ENCODE measurements at places on chromosomes 4 and X.

DNA sequence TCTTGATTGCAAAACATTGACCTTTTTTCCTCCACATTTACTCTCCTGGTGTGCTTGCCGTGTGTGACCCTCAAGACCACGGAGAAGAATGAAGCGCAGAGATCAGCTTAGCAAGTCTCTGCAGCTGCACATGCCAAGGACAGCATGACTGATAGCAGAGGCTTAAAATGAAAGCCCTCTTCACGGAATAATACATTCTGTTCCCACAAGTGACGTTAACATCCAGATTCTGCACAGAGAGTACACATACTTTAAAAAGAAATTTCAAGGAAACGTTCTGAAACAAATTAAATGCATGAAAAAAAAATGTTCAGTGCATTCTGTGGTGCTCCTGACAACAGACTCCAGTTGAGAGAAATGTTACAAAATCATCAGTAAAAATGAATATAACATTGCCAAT is 60.9 kb downstream of the SLC7A11 start:
- no peak for DNase-seq

GRCh38 chr4:133596459-133596858 is 447.4 kb downstream of the PCDH10 start:
- DNase-seq = no peak

DNA sequence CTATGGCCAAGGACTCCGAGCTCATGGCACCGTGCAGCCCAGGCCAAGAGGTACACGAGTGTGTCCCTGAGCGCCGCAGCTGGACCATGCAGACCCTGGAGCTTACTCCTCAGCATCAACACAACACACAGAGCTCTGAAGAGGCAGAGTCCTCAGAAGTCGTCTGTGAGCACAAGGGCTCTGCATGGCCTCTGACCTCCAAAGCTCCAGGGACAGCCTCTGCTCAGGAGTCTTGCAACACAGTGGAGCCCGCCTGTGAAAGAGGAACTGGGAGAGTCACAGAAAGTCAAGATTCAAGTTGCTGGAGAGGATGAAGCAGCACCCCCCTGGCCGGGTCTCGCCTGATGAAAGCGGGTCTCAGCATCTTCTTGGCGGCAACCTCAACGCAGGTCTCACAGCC is 2.9 kb downstream of the LRPAP1 start:
- no peak for DNase-seq

DNA sequence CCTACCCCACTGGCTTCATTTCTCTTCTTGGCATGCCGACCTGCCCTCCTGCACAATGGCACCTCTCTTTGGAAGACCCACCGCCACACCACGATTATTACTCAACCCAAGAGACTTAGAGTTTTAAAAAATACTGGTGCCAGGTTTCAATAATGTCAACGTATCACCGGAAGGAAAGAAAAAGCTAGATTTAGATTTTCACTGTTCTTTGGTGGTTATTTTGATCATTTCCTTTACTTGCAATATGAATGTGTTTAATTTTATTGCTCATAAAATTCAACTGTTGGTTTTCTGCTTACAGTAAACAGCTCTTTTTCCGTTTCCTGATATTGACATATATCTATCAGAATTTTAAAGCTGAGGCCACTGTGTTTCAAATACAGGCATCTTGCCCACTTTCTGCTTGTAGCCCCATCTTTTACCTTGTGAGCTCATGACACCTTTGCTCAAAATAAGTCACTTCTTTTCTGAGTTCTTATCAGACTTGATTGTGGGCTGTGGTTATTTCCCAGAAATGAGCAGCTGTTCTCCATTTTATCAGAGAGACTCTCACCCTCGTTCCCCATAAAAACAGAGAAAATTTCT is 439.1 kb downstream of the INPP4B start:
- no peak for DNase-seq

DNA sequence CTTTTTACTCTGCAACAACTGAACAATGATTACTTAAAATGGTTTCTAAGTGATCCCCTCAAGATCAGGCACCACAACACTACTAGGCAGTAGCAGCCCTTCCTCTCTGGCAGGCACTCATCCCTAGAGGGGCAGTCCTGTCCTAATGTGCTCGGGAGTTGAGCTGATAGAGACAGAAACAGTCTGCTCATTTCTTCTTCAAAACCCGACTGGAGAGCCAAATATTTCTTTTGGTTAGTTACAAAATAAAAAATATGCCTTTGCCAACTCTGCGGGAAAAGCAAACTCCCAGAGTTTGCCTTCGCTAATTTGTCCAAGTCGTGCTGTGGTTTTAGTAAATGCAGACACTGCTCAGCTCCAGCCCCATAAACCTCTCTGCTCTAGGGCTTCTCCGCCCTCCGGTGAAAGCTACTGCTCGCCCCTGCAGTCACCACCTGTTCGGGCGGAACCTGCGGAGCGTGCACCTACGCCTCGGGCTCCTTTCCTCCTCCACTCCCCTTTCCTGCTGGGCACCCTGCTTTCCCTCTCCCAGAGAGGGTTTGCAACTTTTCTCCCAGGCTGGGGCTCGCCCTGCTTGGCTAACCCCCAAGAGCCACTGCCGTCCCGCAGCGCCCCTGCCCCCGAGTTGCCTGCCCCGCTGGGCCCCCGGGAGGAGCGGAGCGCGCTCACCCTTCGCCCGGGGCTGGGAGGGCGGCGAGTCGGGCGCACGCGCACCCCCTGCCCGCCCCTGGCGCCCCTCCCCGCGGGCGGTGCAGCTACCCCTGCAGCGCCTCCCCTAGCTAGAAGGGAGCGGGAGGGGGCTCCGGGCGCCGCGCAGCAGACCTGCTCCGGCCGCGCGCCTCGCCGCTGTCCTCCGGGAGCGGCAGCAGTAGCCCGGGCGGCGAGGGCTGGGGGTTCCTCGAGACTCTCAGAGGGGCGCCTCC is at the start of gene NPNT:
Gene NPNT (plus strand): TSS at position 812 of the 923 bp plus-strand sequence. CDS start 182 bp downstream, outside the sequence.
- no peak for DNase-seq

GRCh38 chr4:26812049-26812714 is 48.5 kb upstream of the STIM2 start:
- DNase-seq = no peak

DNA sequence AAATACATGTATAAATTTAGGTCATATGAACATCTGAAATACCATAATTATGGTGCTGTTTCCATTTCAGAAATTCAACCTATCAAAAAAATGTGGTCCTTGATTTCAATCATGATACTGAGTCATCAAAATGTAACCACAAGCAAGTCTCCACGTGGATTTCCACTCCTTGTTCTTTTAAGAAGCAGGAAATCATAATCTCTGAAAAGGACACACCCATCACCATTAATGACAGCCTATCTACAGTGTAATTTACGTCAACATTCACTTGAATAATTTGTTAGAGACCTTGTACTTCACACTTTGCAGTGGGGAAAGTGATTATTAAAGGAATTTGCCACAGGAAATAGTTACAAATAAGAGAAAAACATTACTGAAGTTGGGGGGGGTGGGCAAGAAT is 17.7 kb upstream of the SLC7A11 start:
- DNase-seq = no peak

DNA sequence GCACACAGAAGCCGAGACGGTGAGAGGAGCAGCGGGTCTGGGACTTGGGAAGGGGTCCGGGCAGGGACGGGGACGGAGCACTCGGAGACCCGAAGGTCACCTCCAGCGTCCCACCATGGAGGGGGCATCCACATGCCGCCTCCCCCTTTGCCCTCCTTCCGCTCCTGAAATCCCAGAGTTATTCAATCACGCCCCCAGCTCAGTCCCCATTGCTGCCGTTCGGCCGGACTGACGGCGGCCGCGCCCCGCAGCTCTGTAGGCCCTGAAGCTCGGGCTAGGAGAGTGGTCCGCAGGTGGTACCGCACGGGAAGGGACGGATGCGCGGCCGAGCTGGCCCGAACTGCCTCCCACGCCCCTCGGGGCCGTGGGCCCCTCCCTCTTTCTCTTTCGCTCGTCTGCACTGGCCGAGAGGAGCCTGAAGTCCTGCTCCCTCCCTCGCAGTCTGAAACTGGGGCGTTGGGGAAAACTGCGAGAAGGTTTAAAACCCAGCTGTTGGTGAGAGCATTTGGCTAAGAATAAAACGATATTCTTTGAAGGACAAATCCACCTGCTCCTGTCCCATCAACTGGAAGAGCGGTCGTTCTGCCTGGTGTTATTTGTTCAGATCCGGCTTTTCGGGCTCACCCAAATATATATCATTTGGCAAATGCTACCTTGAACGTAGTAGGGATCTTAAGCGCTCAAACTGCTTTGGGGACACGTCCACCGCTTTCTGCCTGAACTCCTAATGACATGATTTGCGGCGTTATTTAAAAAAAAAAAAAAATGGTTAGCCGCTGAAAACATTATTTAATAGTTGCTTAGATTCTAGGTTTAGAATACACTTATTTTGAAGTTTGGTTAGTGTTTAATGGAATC is 719 bp downstream of the USO1 start:
- DNase-seq = peak; percentile 25

GRCh38 chrX:45230410-45230809 is 29.7 kb upstream of the DIPK2B start:
- no peak for DNase-seq

- no peak for DNase-seq
These were observed 76.7 kb upstream of the ARHGAP24 start for GRCh38 chr4:85398276-85398675.

GRCh38 chrX:10496345-10496965 is 123.9 kb downstream of the MID1 start:
- DNase-seq = no peak

DNA sequence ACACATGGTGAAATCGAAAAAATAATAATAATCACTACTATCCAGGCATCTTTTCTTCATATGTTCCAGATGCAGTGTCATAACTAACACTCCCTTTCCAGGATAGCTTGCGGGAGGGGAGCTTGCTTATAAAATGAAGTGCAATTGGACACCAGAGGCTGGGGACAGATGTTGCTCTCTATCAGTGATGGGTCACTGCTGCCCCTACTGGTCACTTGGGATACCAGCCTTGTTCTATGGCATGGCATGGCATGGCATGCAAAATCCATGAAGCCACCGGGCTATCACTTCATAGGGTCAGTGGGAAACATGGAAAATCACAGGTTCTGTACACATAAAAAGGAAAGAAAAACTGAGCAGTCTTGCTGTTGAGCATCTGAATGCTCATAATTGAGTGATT is 168.1 kb downstream of the GLRA2 start:
- no peak for DNase-seq
